ENCODE measurements at places on chromosomes 1 and 21. TPM values are rescaled to one million over a fixed set of nuclear protein-coding genes. Genes with fewer than 3 reads are reported as not detected.

DNA sequence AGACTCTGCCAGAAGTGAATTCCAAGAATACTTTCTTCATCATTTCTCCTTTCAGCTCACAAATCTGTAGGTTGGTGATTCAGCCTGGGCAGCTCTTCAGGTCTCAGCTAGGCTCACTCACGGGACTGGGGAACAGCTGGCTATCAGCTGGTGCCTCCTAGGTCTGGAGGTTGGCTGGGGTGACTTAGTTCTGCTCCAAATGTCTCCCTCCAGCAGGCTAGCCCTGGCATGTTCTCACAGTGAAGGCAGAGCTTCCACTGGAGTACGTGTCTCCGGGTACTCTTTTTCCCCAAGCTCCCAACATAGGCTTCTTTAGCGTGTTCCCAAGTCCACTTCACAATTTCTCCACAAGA, 12.5 kb upstream of the VAMP4 start:
- DNase-seq: no peak

- DNase-seq: no peak
Measured at GRCh38 chr1:226632169-226632879, 83.8 kb downstream of the STUM start.

Gene SPATA1
- 0.25 TPM for polyA plus RNA-seq

DNA sequence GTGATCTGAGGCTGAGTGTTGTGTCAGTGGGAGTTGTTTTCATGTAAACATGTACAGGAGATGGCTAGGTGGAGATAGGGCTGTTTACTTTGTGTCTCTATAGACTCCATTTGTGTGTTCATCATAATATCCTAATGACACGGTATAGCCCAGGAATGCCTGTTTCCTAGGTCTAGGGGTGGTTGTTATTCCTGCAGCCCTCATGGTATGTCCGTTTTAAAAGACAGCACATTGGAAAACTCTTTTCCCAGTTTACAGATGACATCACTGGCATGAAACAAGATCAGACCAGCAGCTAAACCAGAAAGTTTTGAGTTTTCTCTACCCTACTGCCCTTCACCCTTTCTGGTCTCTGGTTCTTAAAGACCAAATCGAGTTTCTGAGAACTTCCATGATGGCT, 227.3 kb upstream of the TMEM51 start:
- DNase-seq: no peak

- peak; percentile 70 for DNase-seq
Measured at GRCh38 chr1:16178596-16179497, 23.0 kb upstream of the EPHA2 start.

GRCh38 chr1:107139833-107140702, 771 bp upstream of the NTNG1 start:
- no peak for DNase-seq

Gene PLCH2
- 74.0 TPM for polyA plus RNA-seq

Gene FAM177B
- not detected for polyA plus RNA-seq

Gene DR1
- 29.2 TPM for polyA plus RNA-seq

Gene ADCY10
- polyA plus RNA-seq: 0.04 TPM

Gene GJB3
- polyA plus RNA-seq: 163 TPM

DNA sequence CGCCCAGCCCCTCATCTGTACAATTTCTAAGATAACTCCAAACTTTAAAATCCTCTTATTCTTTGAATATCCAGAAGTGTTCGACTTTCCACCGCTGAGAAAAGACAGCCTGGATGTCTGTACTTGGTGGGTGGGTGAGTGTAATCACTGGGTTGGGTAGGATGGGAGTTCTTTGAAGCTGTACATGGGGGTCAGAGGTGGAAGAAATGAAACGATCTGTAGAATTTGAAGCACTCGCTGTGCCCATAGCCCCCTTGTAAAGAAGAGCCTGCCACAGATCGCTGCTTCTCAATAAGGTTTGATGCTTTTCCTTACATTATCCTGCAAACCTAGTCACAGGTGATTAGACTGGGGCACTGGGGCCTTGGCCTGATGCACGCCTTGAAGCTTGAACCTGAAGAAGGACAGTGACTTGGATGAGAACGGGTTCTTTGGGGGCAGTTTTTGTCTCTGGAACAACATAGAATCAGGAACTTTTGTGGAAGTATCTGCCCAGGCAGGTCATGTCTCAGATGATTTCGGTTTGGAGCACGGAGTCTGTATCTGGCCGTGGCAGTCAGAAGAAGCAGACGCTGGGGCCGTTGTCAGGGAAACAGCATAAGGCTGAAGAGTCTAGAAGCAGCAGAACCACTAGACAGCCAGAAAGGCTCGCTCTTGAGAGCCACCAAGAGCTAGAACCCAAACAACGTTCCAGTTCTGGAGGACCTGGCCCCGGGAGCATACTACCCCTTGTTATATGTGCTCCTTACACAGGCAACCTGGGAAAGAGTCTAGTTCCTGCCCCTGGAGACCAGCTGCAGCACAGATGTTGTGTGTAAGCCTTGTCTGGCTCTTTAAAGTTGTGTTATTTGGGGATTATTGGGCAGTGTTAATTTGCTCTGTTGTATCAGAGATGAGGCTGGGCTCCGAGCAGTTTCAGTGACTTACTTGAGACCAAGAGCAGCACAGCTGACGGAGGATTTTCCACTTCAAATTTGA, 45.1 kb upstream of the SCCPDH start:
- no peak for DNase-seq

- no peak for DNase-seq
Measured at GRCh38 chr1:222334026-222334680, 213.8 kb downstream of the HHIPL2 start.

- DNase-seq: peak; percentile 17
Measured at GRCh38 chr1:112298558-112298957, 97.5 kb upstream of the CTTNBP2NL start.

GRCh38 chr1:198272492-198272891, 115.7 kb downstream of the NEK7 start:
- no peak for DNase-seq

- DNase-seq: no peak
Measured at GRCh38 chr21:41399246-41399800, 26.7 kb upstream of the MX1 start.

- no peak for DNase-seq
Measured at GRCh38 chr1:153374071-153374470, 1.4 kb downstream of the S100A12 start.

DNA sequence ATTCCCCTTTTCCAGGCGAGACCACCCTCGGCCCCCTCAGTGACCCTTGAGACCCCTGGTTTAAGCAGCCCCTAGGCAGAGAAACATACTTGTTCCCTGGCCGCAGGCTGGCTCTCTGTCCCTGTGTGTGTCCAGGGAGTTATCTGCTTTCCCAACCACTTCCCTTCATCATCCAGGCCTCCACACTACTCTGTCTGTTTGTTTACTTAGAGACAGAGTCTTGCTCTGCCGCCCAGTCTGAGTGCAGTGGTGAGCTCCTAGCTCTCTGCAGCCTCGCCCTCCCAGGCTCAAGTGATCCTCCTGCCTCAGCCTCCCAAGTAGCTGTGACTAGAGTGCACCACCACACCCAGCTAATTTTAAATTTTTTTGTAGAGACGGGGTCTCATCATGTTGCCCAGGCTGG, 5.8 kb upstream of the VWA1 start:
- DNase-seq: no peak

- DNase-seq: no peak
Measured at GRCh38 chr1:11964656-11965055, 15.6 kb upstream of the MFN2 start.

DNA sequence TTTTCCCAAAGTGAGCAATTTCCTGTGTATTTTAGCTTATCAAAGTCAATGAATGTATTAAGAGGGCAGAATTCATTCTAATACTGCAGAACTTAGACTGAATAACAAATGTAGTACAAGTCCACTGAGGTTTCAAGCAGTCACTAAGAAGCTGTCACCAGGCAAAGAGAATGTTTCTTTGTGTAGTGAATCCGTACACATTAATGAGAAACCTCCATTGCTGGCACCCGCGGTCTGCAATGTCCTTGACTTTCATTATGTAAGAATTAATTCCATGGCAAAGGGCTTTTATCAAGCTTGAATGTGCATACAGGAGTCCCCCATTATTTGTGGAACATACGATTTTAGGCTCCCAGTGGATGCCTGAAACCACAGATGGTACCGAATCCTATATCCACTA, 719.5 kb upstream of the TMPRSS15 start:
- DNase-seq: no peak

DNA sequence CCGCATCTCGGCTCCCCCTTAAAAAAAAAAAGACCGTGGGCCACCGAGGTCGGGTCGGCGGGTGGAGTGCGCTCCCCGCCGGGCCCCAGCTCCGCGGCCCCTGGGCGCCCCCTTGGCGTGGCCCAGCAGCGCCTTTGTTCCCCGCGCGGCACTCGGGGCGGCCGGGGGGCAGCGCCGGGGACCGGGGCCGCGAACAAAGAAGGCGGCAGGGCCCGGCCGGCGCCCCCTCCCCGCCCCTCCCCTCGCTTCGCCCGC, 571 bp downstream of the MARCKSL1 start:
- DNase-seq: no peak

Gene FALEC
- 0.13 TPM for polyA plus RNA-seq

DNA sequence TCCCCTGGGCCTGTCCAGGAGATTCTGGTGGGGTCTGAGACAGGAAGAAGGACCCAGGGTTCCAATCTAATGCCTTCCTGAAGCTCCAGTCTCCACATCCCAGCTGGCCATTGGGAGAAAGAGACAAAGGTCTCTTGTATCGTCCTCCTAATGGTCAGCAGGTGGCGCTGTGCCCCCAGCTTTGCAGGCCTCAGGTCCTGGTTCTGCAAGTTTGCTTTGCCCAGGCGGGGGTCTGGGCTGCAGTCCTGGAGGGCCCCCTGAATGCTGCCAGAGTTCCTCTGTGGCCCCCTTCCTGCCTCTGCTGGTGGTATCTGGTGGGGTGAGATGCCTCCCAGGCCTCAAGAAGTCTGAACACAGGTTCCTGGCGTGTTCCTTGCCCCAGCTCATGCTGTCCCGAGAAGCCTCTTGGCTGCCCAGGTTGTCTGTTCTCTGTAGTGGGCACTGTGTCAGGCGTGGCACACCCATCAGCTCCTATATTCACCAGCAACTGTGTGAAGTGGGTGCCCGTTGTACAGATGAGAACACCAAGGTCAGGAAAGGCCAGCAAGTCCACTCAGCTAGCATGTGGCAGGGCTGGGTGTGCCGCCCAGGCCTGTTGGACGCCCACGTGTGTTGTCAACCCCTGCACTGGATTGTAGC, 33.8 kb upstream of the CSF3R start:
- DNase-seq: peak; percentile 11

- DNase-seq: no peak
Measured at GRCh38 chr1:100928128-100928527, 32.2 kb downstream of the SLC30A7 start.

Gene PFKFB2
- polyA plus RNA-seq: 8.7 TPM

- no peak for DNase-seq
Measured at GRCh38 chr21:33198346-33199099, 31.2 kb upstream of the IFNAR2 start.

Gene SPTA1
- not detected for polyA plus RNA-seq

Gene RHBG
- not detected for polyA plus RNA-seq

GRCh38 chr1:194786027-194786426, 1599.6 kb upstream of the B3GALT2 start:
- no peak for DNase-seq

DNA sequence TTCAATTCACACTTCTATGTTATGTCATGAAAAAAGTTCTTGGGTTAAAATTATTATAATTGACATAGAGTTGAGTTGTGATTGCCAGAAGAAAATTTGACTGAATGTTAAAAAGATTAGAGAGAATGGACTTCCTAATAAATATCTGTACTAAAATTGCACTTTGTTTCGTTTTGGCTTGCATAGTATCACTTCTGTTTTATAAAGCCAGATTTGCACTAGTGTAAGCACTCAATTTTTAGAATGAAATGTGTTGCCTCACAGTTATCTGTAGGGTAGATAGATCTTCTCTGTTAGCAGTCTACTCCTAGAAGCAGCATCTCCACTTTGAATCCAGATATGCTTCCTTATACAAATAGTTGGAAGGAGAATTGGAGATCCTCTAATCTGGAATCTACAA, 95.2 kb upstream of the MPC2 start:
- no peak for DNase-seq

DNA sequence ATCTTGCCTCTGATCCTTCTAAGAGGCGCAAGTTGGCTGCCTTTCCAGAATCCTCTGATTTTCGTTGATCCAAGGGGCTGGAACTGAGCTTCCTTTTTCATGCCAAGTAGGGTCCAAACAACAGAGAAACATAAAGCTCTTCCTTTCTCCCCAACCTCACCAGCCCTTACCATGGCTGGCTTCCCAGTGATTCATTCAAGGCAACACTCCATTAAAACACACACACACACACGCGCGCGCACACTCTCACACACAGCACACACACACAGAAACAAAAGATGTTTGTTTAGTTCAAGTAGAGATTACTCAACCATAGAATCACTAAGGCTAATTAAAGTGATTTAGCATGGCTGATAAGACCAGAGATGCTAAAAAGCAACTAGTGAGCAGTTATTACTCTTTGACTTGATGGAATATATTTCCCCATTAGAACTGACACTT, 13.0 kb upstream of the GUCA2A start:
- no peak for DNase-seq

Gene OR6K3
- polyA plus RNA-seq: not detected

Gene ARTN
- polyA plus RNA-seq: 27.2 TPM

DNA sequence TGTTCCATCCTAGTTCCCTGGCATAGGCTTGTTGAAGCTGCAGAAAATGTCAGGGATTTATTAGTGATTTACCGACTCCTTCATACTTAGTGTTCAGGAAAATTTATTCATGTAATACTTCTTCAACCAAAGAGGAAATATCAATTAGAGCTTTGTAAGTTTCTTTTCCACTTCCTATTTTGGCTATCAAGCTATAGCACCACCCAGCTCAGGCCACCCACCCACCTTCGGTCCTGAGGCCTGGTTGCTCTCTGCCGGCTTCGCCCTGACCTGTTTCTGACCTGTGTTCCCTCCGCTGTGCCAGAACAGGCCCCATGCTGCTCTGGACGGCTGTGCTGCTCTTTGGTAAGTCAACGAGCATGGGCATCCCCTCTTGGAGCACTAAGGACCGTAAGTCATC, at the start of gene FCRL6:
Gene FCRL6, plus strand, starts transcription at position 250 of the 400 bp plus-strand sequence. Its CDS starts 65 bp downstream, at position 315.
- DNase-seq: no peak

Gene FCN3
- polyA plus RNA-seq: 0.08 TPM

- DNase-seq: no peak
Measured at GRCh38 chr21:40507978-40508377, 339.0 kb downstream of the DSCAM start.

DNA sequence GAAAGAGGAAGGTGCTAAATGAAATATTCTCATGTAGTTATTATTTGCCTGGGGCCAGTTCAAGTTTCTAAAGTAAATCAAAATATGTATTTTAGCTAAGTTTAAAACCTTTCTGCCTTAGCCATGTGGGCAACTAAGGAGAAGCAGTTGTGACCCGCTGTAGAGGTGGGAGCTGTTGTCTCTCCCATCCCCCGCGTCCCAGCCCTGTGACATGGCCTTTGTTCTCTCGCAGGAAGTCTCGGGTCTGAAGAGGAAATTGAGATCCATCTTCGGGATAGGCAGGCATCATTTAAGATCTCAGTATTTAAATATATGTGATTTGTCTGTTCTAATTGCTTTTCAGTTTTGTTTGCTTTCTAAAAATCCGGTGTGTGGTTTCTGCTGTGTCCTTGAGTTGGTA, 121.5 kb downstream of the CAMTA1 start:
- DNase-seq: no peak

- DNase-seq: no peak
Measured at GRCh38 chr1:212254853-212255363, 30.3 kb upstream of the PPP2R5A start.

GRCh38 chr1:98932184-98932583, 72.5 kb downstream of the PLPPR5 start:
- DNase-seq: no peak

- DNase-seq: no peak
Measured at GRCh38 chr1:232699814-232700213, 69.9 kb upstream of the SIPA1L2 start.

GRCh38 chr1:198187973-198188588, 31.3 kb downstream of the NEK7 start:
- no peak for DNase-seq

GRCh38 chr1:236393681-236394481, at the start of gene EDARADD:
Gene EDARADD (plus strand): TSS chr1:236394286. CDS start chr1:236394445, 159 bp downstream.
- DNase-seq: no peak
